Stimulated activated naive CD4-positive, alpha-beta T cell (primary cell): ENCODE measurements at places on chromosomes 4 and X.

GRCh38 chr4:181897935-181898334 lies 345.3 kb upstream of the TENM3 start:
- no peak for DNase-seq

- DNase-seq, result no peak
Observed at GRCh38 chr4:173909294-173909693, 374.2 kb downstream of the FBXO8 start.

GRCh38 chrX:119455264-119455663 lies 13.0 kb upstream of the SLC25A5 start:
- DNase-seq, result no peak

DNA sequence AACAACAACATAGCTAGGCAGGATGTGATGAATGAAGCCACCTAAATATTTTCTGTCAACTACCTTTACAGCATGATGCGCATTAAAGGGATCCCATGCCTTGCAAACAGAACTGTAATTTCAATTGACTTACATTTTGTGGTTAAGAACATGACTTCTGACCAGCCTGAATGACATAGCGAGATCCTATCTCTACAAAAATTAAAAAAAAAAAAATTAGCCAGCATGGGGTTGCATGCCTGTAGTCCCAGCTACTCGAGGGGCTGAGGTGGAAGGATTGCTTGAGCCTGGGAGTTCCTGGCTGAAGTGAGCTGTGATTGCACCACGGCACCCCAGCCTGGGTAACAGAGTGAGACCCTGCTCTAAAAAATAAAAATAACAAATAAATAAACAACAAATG lies 680.6 kb downstream of the IQCM start:
- DNase-seq, result no peak

DNA sequence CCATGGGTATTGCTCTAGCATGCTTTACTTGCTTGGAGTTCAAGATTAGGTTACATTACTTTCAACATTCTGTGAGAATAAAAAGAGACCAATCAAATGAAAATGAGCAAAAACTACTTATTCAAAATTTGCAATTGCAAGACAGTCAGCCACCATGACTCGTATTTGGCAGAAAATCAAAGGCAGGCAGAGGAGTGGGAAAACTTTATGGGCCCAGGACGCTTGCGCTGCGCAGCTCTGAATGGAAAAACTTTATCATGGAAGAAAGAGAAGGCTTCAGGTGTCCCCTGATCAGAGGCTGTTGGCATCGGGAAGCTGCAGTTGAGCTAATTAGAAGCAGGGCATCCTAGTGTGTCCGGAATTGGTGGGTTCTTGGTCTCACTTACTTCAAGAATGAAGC lies 250.6 kb downstream of the USP46 start:
- no peak for DNase-seq
